NCI-H460 (cell line): ENCODE measurements at places on chromosomes 5 and 9. TPM values are rescaled to one million over a fixed set of nuclear protein-coding genes. Genes with fewer than 3 reads are reported as not detected.
A peak's percentile ranks its signal among the peaks of the same experiment; 100 is the strongest.

DNA sequence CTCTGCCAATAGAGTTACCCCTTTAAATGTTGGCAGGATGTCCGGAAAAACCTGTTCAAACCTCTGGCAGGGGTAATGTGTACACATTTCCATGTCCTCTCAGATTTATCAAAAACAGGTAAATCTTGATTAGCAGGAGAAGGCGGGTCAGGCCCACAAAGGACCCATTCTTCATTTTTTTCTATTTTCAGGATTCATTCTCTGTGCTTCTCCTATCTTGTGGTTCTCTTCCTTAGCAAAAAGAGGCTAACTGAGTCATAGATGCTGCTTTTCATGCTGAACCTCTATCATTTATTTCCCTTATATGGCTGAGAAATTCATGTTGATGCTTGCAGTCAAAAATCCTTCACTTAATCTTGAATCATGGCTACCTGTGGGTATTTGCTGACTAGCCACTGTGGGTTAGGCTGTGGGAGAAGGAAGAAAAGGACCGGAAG lies 112.7 kb upstream of the IQGAP2 start:
- no peak for DNase-seq

DNA sequence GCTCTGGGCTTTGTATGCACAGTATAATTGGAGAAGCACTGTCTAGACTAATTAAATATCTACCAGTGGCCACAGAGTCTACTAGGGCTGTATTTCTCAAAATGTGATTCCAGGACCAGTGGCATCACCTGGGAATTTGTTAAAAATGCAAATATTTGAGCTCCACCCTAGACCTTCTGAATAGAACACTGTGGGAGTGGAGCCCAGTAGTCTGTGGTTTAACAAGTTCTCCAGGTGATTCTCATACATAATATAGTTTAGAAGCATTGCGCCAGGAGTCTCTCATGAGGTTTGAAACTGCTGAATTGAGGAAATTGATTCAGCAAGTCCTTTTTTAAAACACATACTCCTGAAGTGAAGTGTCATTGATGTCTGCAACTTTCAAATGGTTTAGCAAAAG lies 74.7 kb downstream of the FCHO2 start:
- no peak for DNase-seq

The HAND1 gene
- not detected in 2 replicates for total RNA-seq

DNA sequence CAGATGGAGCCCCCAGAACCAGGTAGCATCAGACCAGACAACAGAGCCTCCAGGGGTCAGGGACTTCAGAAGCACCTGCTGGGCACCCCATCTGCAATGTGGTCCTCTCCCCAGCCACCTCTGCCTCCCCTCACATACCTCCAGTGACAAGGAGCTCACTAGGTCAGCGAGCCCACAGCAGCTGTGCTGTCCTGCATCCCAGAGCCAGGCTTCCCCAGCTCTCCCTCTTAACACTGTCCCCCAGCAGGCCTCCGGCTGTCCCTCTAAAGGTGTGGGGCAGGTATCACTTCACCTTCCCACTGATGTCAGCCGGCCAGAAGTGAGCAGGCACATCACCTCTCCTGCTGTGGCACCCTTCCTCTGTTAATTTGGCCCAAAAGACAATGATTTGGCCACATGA lies 83.6 kb downstream of the LMX1B start:
- no peak for DNase-seq

GRCh38 chr9:131578731-131579504 lies 33.6 kb downstream of the PRRT1B start:
- DNase-seq: no peak

The ATP10B gene
- not detected in 2 replicates for total RNA-seq

- DNase-seq: no peak
Measured at GRCh38 chr9:34607331-34607730, 4.6 kb downstream of the RPP25L start.

- no peak for DNase-seq
Measured at GRCh38 chr9:112355427-112355897, 22.0 kb upstream of the PTBP3 start.

The GPSM1 gene
- total RNA-seq: 17.3 and 19.8 TPM in 2 replicates

DNA sequence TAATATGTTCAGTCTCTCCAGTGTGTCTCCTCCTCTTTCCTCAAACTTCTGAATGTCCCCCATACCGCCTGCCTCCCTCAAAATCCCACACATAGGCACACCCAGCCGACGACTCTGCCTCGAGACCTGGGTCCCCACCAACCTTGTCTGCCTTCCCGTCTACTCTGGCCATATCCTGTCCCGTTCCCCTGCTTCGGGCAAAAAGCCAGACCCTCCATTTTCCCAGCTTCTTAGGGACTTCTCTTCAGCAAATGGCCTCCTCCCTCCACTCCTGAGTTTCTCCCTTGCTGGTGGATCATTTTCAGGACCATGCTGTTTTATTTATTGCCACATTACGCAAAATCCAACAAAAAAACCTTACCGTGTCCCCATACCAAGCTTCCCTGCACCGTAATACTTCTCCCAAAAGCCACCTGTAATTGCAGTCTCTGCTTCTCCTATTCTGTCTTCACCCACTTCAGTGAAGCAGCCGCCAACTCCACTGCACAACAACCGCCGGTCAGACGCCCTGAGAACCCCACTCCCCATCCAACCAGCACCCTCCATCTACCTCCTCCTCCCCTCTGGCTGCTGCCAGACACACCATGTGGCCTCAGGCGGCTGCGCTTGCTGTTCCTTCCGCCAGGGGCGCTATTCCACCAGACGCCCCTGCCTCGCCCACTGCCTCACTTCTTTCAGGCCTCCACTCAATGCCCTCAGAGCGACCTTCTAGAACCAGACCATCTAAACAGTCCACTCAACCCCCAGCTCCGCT lies 117.0 kb downstream of the TRPM6 start:
- DNase-seq: peak; percentile 67

DNA sequence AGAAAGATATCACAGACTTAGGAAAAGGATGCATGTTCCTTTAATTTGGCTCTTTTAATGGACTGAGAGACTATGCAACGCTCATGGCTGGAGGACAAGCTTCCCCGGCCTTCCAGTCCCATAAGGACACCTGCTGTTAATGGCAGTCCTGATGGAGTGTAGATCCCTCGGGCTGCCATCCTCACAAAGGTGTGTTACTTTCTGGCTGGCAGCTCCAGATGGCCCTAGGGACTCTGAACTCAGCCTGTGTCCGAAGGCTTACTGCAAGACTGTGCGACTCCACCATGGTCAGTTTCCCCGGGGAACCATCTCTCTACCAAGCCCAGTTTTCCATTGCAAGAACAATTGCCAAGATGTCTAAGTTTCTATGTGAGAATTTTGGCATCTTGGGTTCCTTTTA lies 25.5 kb upstream of the KCNIP1 start:
- no peak for DNase-seq

The CCL27 gene
- 0.47 TPM in 1 of 2 replicates, not detected in the other for total RNA-seq

The FRMD3 gene
- 2.7 TPM in 2 replicates for total RNA-seq

GRCh38 chr9:96868709-96869108 lies 14.4 kb upstream of the ZNF782 start:
- no peak for DNase-seq

DNA sequence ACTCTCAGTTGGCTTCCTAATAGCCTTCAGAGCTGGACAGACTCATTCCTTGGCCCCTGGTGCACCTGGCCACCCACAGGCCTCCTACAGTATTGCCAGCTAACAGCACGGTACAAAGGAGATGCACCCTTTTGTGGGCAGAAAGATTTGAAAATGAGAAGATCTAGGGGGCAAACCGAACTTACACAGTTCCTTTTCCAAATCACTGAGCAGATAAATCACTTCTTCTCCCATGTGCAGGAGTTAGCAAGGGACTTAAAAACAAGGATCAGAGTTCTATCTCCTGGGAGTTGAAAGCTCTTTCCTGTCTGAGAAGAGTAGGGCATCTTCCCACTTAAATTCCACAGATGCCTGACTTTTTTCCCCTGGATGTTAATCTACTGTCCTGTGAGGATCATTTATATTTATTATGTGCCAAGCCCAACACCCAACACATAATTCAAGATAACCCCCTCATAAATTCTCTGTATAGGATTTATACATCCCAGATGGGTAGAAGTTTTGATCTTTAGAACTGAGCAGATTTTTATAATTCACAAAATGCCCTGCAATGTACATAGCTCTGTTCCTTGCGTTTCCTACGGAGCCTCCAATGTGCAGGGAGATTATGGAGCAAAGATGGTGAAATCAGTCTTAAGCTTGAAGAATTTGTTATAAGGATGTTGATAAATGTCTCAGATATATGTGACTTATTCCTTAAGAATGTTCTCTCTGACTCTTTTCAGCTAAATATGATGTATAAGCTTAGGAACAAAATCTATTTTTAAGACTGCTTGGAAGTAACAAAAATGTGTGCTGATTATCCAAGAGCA lies 207.2 kb upstream of the DAPK1 start:
- peak; percentile 58 for DNase-seq

The C9orf153 gene
- total RNA-seq: 0.14 and 0.40 TPM in 2 replicates

- DNase-seq: no peak
Measured at GRCh38 chr5:119752921-119753886, 123.8 kb downstream of the FAM170A start.

DNA sequence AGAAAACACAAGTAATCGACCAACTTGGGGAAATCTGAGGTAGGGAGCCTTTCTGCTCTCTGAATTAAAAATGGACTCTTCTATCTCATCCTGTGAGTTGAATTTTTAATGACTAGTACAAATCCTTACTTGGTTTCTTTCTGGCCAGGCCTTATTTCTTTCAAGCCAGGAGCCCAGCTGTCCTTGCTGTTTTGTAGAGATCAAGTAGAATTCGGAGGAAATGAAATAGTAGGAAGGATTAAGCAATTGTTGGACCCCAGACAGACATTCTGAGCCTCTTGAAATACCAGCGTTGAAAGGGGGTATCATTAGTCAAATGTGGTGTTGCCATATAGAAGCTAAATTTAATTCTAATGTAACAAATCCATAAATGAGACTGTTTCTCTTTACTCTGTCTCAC lies 53.7 kb upstream of the SMIM15 start:
- DNase-seq: no peak

GRCh38 chr5:136522217-136522956 lies 157.0 kb upstream of the TRPC7 start:
- no peak for DNase-seq

GRCh38 chr5:15524712-15525111 lies 24.7 kb downstream of the FBXL7 start:
- no peak for DNase-seq

The SLC23A1 gene
- total RNA-seq: not detected in 2 replicates

- no peak for DNase-seq
Measured at GRCh38 chr5:76638479-76638878, 15.3 kb upstream of the F2RL2 start.

DNA sequence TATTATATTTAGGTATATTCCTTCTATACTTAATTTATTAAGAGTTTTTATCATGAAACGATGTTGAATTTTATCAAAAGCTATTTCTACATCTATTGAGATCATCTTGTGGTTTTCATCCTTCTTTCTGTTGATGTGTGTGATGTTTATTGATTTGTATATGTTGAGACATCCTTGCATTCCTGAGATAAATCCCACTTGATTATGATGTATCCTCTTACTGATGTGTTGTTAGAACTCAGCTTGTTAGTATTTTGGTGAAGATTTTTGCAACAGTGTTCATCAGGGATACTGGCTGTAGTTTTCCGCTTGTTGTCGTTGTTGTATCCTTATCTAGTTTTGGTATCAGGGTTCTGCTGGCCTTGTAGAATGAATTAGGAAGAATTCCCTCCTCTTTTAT lies 213.6 kb downstream of the GDNF start:
- DNase-seq: no peak

DNA sequence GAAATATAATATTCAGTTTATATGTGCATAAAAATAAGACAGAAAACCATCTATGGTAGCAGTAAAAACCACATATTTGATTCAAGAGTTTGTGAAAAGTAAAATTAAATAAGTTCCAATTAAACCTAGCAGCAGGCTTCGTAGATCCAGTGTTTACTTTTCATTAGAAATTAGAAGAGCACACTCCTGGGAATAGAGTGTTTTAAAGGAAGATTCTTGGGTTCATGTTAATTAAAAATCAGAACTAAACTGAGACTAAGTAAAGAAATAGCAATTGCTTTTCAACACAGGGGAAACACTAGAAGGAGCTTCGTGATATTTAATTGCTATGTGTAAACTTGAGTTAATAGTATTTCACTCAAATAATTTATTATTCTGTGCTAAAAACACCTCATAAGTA lies 1097.8 kb upstream of the CDH18 start:
- no peak for DNase-seq

DNA sequence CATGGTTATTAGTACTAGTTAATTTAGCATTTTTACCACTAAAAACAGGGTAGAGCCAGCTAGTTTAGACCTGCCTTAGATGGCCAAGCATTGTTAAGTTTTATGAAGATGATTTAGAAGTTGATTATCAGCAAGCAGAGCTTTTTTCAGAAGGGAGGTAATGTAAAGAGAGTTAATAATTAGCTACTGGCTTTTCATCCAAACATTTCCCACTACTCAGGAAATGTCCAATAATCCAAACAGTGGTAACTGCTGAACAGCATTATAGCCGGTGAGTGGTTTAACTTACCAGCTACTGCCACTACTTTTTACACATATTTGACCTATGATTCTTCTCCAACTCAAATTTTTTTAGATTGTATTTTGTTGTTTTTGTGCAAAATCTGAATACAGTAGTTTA lies 1.7 kb downstream of the ITGA1 start:
- DNase-seq: no peak

- no peak for DNase-seq
Measured at GRCh38 chr5:72241346-72242003, 78.6 kb downstream of the MRPS27 start.

GRCh38 chr9:105275111-105275510 lies 30.7 kb downstream of the SLC44A1 start:
- DNase-seq: no peak

DNA sequence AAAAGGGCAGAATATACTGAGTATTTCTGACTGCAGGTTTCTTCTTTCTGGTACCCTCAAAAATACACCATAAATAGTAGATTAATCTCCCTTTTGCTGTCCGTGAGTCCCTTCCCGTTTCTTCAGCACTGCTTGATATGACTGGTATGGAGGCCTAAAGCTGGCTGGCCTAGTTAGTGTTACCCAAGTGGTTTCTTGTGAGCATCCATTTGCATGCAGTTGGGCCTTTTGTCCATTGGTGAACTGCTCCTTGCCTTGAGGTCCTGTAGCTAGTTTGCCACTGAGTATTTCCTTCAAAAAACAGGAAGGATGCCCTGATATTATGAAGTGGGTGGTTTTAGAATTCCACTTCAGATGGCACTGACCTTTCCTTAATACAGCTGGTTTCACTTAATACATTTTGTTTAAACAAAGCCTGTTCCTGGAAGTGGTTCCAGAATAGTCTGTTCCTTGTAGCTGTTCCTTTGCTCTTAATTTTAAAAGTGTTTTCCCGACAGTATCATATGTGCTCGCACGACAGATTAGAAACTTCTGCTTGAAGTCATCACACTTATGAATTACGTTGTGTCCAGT lies 40.0 kb upstream of the ABL1 start:
- DNase-seq: no peak

The PDCD1LG2 gene
- 7.0 and 9.8 TPM in 2 replicates for total RNA-seq

GRCh38 chr5:177306674-177307543 lies 3.3 kb downstream of the PRELID1 start:
- DNase-seq: no peak

- no peak for DNase-seq
Measured at GRCh38 chr9:99327667-99328066, 105.6 kb downstream of the SEC61B start.

DNA sequence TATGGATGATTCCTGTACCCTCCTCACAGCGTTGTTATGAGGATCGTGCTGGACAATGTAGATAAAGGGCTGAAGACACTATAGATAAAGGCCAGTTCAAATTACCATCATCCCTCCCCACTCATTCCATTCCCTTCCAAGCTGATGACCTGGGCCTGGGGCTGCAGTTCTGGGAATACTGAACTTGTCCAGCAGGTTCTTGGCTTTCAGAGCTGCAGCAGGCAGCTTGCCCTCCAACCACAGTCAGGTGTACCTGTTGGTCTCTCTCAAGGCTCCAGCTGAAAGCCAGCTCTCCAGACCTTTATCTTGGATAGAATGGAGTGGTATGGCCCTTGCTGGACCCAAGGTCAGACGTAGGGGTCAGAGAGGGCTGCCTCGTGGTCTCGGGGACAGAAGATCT lies 92.5 kb downstream of the PCDH1 start:
- DNase-seq: no peak
